ENCODE measurements at places on chromosomes 2 and 18.

- no peak for DNase-seq
Observed at GRCh38 chr2:42754021-42754775, 9.7 kb downstream of the OXER1 start.

DNA sequence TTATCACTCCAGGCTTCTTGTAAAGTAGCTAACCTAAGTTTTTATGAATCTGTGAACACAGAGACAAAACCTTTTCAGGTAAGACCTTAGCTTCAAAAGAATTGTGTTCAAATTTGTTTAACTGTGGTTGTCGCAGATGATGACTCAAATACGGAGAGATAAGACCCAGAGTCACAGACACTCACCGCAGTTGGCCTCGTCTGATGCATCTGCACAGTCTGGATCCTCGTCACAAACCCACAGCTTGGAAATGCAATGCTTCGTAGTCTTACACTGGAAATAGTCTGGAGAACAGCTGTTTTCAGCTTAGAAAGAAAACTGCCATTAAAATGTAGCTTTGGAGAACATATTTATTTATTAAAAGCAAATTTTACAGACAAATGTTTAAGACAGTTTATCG lies 1662.1 kb upstream of the NXPH2 start:
- DNase-seq, result no peak

DNA sequence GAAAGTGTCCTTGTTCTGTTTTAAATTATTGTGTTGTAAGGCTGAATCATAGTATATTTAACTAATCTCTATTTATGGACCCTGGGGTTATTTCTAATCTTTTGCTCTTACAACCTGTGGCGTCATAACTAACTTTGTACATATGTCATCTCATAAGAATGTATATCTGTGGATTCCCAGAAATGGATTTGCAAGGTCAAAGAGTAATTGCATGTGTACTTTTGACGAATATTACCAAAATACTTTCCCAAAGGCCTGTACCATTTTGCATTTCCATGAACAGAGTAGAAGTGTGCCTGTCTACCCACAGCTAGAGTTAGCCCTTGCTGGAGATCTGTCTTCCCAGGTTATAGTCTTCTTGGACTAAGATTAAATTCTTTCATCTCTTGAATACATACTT lies 42.8 kb downstream of the SEMA4F start:
- no peak for DNase-seq

- no peak for DNase-seq
Observed at GRCh38 chr2:154698296-154698720, at the start of gene KCNJ3. TSS of gene KCNJ3 (plus strand) at chr2:154698695. CDS start at chr2:154698776, 81 bp downstream.

- DNase-seq, result peak; percentile 80
Observed at GRCh38 chr2:209472112-209472832, 48.4 kb downstream of the MAP2 start.

All from NCI-H1436 treated with DMSO at 0.1 percent for 48 hours (cell line).